ENCODE measurements at places on chromosomes 13 and 19.
A peak's percentile ranks its signal among the peaks of the same experiment; 100 is the strongest.

GRCh38 chr19:7983995-7984837 is 21.2 kb downstream of the ELAVL1 start:
- no peak for DNase-seq

DNA sequence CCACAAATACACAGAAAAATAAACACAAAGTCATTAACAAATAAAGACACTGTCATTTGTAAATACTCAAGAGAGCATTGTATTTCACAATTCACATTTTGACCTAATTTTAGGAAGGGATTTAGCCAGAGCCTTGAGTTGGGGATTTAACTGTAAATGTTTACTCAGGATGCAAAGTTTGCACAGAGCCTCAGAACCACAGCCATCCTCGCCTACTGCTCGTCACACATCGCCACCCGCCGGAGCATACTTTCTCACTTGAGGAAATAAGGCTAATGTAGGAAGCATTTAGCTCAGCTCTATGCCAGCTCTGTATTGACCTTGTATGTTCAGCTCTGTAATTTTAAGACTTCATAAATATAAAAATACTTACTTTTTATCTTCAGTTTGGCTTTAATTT is 442.7 kb downstream of the OXGR1 start:
- DNase-seq, result no peak

- peak; percentile 51 for DNase-seq
Observed at GRCh38 chr19:33868788-33869412, 72.2 kb downstream of the KCTD15 start.

DNA sequence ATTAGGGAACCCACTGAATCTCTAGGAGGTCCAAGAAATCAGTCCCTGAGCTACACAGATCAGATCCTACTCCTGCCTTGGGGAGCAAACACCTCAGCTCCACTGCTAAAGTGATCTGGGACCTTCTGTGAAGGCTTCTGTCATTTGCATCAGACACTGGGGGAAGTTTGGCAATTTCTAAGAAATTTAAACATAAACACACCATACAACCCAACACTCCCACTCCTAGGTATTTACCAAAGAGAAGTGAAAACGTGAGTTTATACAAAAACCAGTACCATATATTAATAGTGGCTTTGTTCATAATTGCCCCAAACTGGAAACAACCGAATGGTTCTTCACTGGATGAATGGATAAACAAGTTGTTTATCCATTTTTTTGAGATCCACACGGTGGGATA is 7.3 kb upstream of the TYROBP start:
- no peak for DNase-seq

DNA sequence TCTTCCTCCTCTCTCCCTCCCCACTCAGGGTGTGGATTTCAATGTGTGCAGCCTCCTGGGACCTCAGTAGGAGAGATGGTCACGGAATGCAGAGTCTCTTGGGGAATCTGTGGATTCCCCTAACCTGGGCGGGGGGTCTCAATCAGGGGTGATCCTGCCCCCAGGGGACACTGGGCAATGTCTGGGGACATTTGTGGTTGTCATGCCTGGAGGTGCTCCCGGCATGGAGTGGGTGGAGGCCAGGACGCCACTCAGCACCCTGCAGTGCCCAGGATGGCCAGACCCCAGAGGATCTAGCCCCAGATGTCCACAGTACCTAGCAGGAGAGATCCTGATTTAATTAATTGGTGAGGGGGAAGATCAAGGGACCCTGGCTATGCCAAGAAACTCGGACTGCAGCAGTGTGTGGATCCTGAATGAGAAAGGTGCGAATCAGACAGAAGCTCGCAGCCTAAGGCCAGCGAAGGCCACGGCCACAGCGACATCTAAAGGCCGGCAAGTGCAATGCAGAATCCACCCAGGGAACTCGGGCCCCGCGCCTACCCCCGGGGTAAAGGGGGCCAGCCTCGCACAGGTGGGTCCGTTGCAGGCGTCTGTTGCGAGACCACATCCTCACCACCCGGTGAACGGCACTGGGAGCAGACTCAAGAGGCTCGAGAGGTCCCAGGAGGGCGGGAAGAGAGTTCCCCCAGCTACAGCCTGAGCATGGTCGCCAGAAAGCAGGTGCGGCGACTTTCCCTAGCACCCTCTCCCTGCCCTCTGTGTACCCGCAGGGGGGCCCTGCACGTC is 88.8 kb downstream of the GNG7 start:
- peak; percentile 54 for DNase-seq

- peak; percentile 51 for DNase-seq
Observed at GRCh38 chr19:16559780-16560276, 12.4 kb downstream of the SLC35E1 start.

DNA sequence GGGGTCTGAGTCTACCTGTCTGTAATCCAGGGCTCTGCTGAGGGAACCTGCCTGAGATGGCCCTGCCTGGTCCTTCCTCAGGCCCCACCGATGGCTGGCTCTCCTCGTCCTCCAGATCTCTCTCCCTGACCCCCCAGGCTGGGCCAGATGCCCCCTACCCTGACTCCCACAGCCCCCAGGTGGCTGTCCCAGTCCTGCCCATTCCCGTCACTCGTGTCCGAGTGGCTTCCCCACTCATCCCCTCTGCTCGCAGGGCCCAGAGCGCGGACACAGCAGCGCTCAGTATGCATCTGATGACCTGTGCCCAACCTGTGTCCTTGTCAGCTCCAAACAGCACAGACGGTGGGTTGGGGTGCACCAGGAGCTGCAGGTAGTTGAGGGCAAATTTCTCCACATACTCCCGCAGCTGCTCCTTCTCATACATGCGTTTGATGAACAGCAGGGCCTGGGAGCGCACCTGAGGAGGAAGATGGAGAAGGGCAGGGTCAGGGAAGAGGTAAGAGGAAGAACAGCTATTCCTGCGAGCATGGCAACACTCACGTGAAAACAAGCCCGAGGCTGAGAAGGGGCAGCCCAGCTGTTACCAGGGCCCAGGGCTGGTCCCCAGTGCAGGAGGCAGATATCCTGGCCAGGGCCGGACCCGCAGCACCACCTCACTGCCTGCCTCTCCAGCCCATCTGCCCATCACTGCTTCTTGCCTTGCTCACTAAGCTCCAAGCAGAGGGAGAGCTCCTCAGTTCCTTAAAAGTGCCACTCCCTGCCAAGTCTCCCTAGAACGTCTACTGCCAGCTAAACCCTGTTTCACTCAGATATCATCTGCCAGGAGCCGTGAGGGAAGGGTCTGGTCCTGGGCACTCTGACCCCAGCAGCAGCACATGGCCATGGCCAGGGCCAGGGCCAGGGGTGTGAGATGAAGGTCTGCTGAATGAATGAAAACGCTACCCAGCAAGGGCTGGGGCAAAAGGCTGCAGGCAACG is 11.1 kb upstream of the RSPH6A start:
- no peak for DNase-seq

DNA sequence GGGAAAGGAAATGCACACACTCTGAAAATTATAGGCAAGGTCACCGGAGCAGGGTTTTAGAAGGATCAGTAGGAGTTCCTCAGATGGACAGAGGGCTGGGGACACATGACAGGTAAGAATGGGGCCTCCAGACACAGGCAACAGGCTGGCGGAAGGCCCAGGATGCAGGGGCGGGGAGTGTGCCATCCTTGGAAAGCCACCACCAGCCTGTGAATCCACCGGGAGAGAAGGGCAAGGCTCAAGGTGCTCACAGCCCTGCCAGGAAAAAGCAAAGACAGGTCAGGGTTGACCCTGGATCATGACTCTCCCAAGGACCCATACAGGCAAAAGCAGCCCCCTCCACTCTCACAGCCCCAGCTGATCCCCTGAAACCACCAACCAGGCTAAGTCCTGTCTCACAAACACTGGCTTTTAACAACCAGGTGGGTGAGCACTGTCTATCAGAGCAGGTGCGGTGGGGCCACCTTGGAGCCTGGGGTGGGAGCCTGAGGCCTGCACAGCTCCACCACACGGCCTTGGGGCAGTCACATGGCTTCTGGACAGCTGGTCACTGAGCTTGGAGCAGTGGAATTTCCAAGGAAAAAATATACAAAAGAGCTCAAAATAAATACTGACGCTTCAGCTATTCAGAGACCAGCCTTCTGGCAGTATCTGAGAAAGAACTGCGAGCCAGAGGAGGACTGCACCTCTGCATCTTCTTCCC is 35.2 kb upstream of the ISYNA1 start:
- no peak for DNase-seq

DNA sequence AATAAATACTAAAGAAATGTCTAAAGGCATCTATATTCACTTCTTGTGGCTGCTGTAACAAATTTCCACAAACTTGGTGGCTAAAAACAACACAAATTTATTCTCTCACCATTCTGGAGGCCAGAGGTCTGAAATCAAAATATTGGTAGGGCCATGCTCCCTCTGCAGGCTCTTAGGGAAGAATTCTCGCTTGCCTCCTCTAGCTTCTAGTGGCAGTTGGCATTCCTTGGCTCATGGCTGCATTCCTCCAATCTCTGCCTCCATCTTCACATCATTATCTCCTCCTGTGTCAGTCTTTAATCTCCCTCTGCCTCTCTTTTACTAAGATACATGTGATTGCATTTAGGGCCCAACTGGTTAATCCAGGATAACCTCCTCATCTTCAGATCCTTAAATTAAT is 54.1 kb upstream of the RFXAP start:
- no peak for DNase-seq

DNA sequence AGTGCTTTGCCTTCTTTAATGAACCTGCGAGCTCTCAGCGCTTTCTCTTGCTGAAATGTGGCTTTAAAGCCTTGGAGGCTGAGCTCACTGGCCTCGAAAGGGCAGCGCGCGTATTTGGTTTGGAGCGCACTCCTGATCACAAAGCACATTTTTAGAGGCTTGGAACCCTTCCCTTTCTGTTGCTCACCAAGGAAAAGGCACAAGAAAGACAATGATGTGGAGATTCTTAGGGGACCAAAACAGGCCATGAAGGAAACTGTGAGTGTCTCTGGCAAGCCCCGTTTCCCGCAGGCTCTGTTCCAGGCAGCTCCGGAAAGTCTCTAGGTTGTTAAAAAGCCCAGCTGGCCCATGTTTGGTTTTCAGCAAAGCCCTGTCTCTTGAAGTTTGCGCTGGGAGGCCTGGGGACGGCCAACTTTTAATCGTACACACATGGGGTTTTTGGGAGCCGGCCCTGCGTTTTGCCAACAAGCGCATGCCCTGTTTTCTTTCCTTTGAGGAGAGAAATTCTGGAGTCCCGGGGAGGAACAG is 9.4 kb upstream of the SPC24 start:
- DNase-seq, result peak; percentile 23

DNA sequence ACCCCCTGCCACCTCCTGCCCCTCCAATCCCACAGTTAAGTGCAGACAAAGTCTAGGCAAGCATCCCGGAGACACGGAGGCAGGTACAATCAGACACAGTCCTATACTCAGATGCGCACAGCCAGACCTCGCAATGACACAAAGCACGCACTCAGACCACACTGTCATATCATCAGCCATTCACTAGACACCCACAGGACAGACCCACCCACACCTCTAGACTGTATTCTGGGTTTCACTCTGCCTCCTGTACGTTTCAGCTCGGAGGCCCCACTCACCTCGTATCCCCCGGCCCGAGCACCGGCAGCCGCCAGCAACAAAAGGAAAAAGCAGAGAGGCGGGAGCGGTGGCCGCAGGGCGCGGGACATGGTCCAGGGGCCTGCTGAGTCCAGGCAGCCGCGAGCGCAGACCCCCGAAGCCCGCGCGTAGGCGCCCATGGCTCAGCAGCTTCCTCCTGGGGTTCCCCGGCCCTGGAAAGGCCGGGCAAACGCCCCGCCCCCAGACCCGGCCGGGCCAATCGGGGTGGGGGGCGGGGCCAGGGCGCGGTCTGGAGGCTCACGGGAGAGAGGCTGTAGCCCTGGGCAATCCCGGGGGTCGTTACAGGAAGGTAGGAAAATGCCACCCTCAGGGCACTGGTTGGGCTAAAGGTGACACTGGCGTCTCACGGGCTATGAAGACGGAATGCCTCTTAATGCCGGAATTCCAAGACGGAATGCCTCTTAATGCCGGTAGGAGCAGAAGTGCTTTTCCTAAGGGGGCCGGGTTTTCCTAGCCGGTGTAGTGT is at the start of the genes MAN2B1 and WDR83:
Gene MAN2B1, minus strand, starts transcription at position 478 of the 784 bp plus-strand sequence. Its CDS starts 41 bp downstream, at position 437.
Gene WDR83, plus strand, starts transcription at position 543 of the 784 bp plus-strand sequence. CDS start 2,984 bp downstream, outside the sequence.
- DNase-seq, result peak; percentile 70

DNA sequence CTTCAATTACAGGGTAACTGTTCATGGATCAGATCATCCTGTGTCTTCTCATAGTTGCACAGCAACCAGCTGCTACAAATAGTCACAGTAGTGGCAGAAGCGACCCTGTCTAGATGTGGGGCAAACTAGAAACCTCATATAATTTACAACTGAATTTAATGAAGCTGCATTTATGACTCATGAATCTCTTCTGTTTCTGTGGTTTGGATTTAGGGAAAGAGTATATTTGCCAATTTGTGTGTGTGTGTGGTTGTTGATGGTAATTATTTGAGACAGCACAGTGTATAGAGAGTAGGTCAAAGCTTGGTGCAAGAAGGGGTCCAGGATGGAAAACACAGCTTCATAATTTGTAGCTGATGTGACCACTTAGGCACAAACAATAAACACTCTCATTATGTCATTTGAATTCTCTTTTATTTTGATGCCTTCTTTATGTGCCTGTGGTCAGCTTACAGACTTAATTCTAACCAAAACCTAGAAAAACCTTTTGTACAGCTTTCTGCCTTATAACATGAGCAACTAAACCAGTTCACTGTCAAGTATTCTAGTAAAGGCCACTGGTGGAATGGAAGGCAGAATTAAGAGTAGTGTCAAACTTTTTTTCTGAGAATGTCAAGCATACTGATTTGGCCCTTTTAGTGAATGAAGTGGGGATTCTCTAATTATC is 218.1 kb downstream of the TBC1D4 start:
- peak; percentile 27 for DNase-seq

DNA sequence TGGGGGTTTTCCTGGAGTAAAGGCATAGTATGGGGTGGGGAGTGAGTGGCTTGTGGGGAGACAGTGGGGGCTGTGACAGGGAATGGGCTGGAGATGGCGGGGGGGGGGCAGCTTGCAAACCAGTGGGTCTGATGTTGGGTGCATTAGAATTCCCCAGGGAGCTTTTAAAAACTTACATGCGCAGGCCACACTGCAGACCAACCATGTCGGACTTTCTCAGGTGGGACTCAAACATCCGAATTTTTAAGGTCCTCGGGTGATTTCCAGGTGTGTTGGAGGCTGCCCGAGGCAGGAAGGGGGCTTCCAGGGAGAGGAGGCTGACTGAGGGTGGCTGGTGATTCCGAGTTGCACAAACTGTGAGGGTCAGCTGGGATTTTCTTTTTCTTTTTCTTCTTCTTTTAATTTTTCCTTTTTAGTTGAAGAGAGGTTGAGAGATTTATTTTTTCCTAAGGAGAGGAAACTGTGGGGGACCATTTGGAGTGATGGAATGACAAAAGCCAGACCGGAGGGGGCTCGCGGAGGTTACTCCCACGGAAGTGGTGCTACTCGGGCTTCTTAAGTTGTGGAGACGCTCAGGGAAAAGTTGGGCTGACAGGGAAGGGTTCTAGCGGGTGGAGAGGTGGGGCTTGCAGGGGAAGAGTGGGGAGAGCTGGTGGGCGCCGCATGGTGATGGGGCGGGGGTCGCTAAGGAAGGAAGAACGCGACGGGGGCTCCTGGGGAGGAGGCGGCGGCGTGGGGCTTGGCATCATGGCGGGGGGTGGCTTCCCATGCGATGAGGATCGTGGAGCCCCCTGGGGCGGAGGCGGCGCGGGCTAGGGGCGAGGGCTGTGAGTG is 997 bp upstream of the CACNG8 start:
- DNase-seq, result peak; percentile 57

All from choroid plexus epithelial cell (primary cell).